ENCODE measurements at places on chromosomes 1 and 21.

DNA sequence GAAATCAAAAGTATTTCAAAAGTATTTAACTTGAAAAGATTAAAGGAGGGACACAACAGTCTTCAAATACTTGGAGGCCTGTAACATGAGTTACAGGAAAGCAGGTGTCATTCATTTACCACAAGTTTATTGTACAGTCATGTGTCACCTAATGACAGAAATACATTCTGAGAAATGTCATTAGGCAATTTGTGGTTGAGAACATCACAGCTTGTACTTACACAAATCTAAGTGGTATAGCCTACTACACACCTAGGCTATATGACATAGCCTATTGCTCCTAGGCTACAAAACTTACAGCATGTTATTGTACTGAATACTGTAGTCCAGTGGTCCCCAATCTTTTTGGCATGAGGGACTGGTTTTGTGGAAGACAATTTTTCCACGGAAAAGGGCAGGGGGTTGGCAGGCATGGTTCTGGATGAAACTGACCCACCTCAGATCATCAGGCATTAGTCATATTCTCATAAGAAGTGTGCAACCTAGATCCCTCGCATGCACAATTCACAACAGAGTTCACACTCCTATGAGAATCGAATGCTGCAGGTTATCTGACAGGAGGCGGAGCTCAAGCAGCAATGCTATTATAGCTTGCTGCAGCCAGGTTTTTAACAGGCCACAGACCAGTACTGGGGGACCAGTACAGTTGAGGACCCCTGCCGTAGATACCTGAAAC, 25.0 kb upstream of the PHTF1 start:
- DNase-seq, result peak; percentile 82

GRCh38 chr1:169109561-169110134, 3.2 kb downstream of the ATP1B1 start:
- no peak for DNase-seq

DNA sequence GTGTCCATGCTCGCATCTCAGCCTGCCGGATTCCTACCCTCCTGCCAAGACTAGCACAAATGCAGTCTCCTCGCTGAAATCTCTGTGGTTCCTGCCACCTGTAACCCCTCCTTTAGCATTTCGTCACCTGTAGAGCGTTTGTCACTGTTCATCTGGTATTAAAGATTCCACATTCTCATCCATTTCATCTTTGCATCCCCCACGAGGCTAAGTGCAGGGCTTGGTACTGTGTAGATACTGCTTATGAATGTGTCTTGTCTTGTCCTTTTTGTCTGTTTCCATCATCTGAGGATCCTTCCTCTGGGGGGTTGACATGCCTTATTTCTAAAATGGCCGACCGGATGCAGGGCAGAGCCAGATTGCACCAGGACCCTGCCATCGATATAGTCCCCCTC, 53.7 kb upstream of the DNAJC6 start:
- no peak for DNase-seq

DNA sequence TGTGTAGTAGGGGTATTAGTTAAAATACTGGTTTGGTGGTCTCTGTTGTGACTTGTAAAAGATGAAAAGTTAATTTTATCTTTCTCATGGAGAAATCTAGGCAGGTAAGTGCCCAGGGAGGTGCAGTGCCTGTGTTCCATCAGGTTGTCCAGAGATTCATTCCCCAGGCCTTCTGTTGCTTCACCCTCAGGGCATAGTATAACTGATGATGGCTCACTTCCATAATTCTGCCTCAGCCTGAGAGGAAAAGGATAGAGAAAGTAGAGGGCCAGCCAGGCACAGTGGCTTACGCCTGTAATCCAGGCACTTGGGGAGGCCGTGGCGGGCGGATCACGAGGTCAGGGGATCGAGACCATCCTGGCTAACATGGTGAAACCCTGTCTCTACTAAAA, 153.9 kb downstream of the FMN2 start:
- DNase-seq, result no peak

GRCh38 chr1:209417761-209418160, 165.8 kb upstream of the CAMK1G start:
- no peak for DNase-seq

GRCh38 chr1:24805534-24806301, 60.5 kb downstream of the CLIC4 start:
- no peak for DNase-seq

- no peak for DNase-seq
Observed at GRCh38 chr1:31483012-31483946, 70.3 kb downstream of the SERINC2 start.

GRCh38 chr1:9250411-9251381, 16.1 kb downstream of the H6PD start:
- DNase-seq, result no peak

- DNase-seq, result no peak
Observed at GRCh38 chr1:53606651-53607051, 132.3 kb downstream of the GLIS1 start.

GRCh38 chr1:230158415-230159291, 91.6 kb downstream of the GALNT2 start:
- DNase-seq, result no peak

DNA sequence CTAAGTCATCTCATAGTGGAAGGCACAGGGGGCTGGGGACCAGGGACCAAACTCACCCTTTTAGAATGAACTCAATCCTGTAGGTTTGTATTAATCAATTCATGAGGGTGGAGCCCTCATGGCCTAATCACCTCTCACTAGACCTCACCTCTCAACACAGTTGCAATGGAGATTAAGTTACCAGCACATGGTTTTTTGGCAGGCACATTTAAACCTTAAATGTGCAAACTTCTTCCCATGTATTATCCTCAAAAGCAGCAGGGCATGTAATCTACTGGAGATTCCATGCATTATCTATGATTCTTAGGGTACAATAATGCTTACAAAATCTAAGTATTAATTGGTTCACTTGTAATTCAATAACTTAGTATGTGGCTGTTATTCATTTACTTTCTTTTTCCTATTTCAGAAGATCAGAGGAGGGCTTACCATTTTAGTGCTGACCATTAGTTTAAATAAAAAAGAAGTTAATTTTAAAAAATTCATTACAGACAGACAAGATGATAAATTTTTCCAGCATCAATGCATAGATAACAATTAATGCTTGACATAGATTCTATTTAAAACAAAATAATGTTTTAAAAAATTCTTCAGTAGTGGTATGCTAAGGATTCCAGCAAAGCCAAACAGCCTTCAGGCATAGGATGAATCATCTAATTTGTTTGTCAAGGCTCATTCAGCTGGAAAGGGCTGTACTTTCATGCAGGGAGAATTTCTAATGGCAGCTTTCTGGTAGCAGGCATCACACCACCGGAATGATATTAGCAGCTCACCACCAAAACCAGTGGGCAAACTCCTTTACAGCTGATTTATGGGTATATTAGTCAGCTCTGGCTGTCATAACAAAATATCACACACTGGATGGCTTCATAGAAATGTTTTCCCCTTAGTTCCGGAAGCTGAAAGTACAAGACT, 124.6 kb upstream of the ZNF648 start:
- no peak for DNase-seq

Data from T-helper 1 cell (primary cell).